Activated T-cell treated with anti-CD3 and anti-CD28 coated beads for 24 hours (primary cell): ENCODE measurements at places on chromosomes 11 and 22.

GRCh38 chr11:116700586-116701220 is 72.1 kb downstream of the BUD13 start:
- DNase-seq: no peak

- DNase-seq: no peak
Observed at GRCh38 chr22:46422896-46423295, 87.4 kb downstream of the TRMU start.

- no peak for DNase-seq
Observed at GRCh38 chr11:68775951-68776388, 24.6 kb upstream of the TESMIN start.

DNA sequence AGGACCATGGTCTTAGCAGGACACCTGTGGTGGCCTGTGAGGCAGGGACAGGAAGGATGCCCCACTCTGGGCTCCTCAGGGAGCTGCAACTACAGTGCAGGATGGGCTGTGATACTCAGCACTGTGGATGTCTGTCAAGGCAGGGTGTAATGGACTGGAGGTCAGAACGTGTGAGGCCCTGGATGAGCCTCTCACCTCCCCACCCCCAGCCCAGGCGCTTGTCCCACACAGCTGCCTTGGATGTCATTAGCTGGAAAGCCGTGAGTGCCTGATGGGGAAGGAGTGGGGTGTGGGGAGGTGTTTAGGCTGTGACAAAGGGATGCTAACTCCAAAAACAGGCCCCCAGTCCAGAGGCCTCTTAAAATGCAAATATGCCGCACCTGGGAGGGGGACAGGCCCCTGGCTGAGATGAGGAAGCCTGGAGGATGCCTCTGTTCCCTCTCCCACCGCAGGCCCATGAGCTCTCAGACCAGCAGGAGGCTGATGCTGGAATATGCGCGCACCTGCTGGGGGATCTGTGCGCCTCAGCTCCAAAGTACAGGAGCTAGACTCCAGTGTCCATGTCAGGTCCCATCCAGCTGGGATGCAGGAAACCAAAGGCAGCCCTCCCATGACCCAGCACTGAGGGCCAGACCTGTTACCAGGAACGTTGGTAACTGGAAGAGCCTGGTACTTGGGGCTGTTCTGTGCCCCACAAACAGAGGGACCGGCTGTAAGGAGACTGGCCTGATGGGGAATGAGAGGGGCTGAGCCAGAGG is 25.1 kb downstream of the RSPH14 start:
- no peak for DNase-seq

- DNase-seq: no peak
Observed at GRCh38 chr11:3157381-3158130, 7.6 kb downstream of the OSBPL5 start.

DNA sequence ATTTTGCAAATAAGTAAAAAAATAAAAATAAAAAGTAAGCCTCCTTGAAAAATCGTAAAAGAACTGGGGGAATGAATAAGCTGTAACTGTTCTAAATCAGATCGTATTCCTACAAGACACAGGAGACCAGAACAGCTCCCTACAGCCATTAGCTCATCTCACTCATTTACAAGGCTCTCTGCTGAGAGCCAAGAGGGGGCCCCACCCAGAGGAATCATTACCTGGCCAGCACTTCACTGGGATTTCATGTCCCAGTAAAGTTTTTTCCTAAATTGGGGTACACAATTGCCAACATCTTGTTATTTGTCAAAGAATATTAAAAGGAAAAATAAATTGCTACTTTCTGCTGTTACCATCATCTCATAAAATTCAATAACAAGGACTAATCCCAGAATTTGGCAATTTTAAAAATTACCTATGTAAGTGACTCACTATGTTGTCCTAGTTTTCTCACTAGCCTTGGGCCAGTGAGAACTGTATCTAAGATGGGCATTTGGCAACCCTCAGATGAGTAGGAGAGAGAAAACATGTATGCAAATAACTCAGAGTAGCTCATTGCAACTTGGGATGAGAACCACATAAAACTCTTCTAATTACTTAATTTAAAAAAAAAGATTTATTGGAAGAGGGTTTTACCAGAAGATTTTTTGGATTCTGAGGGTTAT is 18.4 kb upstream of the SMTN start:
- no peak for DNase-seq
